ENCODE measurements at places on chromosomes 13 and 19.

DNA sequence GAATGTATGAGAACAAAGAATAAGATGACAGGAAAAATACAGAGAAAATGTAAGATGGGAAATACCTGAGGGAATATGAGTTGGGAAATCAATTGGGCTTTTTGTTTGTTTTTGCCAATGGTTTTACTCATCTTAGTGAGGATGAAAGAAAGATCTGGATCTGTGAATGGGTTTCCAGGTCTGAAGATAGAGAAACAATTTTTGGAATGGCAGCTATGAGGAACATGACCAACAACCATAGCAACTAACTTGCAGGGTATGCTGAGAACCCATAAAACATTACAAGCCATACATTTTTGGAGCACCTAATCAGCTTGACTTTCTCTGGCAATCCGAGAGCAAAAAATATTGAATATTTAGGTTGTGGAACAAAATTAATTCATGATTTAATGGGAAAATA, 290.0 kb downstream of the KCTD12 start:
- no peak for DNase-seq

- DNase-seq, result no peak
Measured at GRCh38 chr19:55081770-55082019, 6.0 kb downstream of the EPS8L1 start.

- DNase-seq, result no peak
Measured at GRCh38 chr13:35549481-35549880, 73.0 kb upstream of the MAB21L1 start.

DNA sequence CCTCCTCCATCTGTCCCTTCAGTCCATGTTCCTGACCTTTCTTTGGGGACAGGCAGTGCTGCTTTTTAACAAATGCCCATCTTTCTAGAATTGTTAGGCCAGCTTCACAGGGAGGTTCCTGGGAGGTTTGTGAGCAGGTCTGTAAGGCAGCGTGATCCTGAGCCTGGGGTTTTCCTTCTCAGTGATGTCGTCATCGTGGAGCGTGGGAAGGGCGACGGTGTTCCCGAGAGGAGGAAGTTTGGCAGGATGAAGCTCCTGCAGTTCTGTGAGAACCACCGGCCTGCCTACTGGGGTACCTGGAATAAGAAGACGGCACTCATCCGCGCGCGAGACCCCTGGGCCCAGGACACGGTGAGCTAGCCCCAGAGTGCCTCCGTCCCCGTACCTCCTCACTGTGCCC, 26.8 kb downstream of the CHAF1A start:
- no peak for DNase-seq

DNA sequence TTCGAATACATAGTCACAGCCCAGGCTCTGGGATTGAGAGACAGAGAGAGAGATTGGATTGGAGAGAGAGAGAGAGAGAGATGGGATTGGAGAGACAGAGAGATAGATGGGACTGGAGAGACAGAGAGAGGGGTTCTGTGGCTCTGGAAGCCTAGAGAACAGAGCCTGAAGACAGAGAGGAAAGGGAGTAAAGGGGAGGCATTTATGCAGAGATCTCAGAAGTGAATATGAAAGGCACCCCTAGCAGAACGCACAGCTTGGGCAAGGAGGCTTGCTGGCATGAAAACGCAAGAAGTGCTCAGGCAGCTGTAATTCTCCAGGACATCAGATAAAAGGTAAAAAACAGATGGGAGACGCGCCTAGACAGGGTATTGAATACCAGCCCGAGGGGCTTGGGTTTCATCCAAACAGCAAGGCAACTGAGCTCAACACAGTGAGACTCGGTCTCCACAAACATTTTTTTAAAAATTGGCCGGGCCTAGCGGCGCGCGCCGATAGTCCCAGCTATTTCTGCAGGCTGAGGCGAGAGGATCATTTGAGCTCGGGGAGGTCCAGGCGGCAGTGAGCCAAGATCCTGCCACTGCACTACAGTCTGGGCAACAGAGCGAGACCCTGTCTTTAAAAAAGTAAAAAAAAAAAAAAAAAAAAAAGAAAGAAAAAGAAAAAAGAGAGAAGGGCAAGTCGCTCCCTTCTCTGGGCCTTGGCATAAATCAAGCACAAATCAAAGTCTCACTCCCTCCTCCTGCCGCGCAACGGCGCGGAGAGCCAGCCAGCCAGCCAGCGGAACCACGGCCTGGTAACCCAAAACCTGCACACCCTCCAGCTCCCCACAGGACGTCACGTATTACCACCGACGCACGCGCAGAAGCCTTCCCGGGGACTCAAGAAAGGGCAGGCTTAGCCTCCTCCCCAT, 774 bp upstream of the PPP2R1A start:
- no peak for DNase-seq

- no peak for DNase-seq
Measured at GRCh38 chr13:23322353-23323336, 110.9 kb downstream of the SACS start.

- no peak for DNase-seq
Measured at GRCh38 chr19:575527-576506, 3.4 kb downstream of the BSG start.

DNA sequence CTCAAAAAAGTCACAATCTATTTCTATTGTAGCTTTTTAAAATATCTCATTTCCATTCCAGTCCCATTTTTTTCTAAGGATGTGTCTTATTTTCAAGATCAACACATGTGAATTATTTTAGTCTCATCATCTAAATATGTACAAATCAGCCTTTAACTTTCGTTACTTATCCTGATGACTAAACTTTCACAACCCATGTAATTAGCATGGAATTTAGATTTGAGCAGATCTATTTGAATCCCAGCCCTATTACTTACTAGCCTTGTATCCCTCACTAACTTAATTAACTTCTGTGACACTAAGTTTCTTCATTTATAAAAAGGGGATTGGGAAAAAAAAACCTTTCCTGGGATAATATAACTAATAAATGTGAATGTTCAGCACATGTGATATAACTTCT, 81.1 kb downstream of the UFM1 start:
- DNase-seq, result no peak

- no peak for DNase-seq
Measured at GRCh38 chr13:36193151-36193855, 21.1 kb downstream of the SOHLH2 start.

DNA sequence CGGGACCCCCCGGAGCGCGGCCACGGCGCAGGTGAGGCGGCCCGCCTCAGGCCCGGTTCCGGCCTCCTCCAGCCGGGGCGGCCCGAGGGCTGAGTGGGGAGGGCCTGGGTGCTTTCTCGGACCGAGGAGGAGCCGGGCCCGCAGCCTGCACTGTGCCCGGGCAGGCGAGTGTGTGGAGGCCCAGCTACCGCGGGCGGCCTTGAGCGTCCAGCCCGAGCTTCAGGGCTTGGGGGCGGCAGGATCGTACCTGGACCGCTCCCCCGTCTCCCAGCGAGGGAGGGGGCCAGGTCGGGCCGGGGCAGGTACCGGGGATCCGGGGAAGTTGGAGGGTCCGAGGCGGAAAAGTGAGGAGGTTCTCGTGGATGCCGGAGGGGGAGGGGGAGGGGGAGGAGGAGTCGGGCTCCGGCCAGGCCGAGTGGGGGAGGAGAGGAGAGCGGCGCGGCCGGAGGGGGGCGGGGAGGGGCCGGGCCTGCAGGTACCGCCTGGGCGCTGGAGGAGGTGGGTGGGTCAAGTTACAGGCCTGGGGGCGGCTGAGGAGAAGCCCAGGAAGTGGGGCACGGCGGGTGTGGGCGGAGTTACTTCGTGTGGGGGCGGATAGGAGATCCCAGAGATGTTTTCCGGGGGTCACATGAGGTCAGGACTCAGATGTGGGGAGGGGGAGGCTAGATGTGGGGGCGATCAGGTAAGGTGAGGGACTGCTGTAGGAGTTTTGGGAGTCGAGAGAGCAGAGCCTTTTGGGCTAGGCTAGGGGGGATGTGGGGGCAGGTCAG, 545 bp downstream of the NACC1 start:
- peak; percentile 84 for DNase-seq

- no peak for DNase-seq
Measured at GRCh38 chr19:40363069-40363468, 14.6 kb downstream of the PLD3 start.

All from natural killer cell treated with Interleukin-12 subunit alpha and Interleukin-12 subunit beta and Interleukin-15 and Interleukin-18, amount 100 ng/mL, for 72 hours (primary cell).